ENCODE measurements at places on chromosomes 6 and 20. TPM values are rescaled to one million over a fixed set of nuclear protein-coding genes. Genes with fewer than 3 reads are reported as not detected.

IMPG1 gene
- not detected for total RNA-seq

PNLDC1 gene
- total RNA-seq, result not detected

KIZ gene
- 9.6 TPM for total RNA-seq

TOX2 gene
- 25.7 TPM for total RNA-seq

OPN5 gene
- not detected for total RNA-seq

SLA2 gene
- total RNA-seq, result not detected

TRDN gene
- total RNA-seq, result not detected

DNAH8 gene
- total RNA-seq, result 0.97 TPM

PPP1R3G gene
- total RNA-seq, result 0.09 TPM

LIME1 gene
- total RNA-seq, result 11.5 TPM

MACROD2 gene
- total RNA-seq, result 0.97 TPM
